ENCODE measurements at places on chromosomes 7 and 10. TPM values are rescaled to one million over a fixed set of nuclear protein-coding genes. Genes with fewer than 3 reads are reported as not detected.

Gene AGMO
- 0.35 TPM for total RNA-seq

Gene GIMAP2
- total RNA-seq: 0.60 TPM

Gene ZNF804B
- not detected for total RNA-seq

Gene SMARCD3
- 20.7 TPM for total RNA-seq

Gene OR6B1
- not detected for total RNA-seq

Gene TAS2R4
- total RNA-seq: 0.70 TPM

Gene LAMB1
- total RNA-seq: 535 TPM
